SK-N-SH treated with all-trans-retinoic acid at 6 μM for 48 hours (cell line): ENCODE measurements at places on chromosomes 11 and 22.

DNA sequence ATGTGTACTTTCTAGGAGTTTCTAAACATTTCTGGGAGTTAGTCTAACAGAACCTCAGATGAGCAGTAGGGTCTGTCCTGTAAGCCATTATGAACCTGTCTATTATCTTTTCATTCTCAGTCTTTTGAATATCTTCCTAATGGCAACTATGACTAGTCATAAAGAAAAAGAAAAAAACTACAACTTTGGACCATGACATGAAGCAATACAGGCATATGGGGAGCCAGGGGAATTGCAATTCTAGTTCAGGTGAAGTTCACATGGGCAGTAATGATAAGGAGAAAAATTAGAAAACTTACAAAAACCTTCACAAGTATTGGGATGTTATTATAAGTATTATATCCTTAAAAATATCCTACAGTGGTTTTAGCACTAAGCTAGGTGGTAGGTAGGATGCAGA, 649.0 kb upstream of the ANO5 start:
- no peak for ATAC-seq

- peak; percentile 71 for ATAC-seq
Measured at GRCh38 chr22:20437613-20438426, at the start of gene SCARF2. Gene SCARF2, minus strand, starts transcription at chr22:20437825. Its CDS starts 71 bp downstream, at chr22:20437754.

GRCh38 chr11:65571940-65572339, 398 bp upstream of the FAM89B start:
- ATAC-seq = no peak

DNA sequence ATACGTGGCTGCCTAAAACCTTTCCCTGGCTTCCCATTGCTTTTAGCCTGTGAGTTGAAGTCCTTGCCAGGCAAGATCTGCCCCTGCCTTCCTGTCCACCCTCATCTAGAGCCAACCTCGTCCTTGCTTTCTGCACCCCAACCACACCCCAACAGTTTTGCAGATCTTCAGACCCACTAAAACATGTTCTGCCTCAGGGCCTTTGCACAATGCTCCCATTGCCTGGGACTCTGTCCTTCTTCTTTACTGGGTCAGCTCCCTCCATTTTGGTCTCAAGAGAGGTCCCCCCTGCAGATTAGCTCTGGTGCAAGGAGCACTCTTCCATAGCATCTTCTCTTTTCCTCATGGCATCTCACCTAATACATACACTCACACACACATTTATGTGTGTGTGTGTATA, 8.4 kb upstream of the ANAPC15 start:
- no peak for ATAC-seq

GRCh38 chr11:71449596-71449995, 1.4 kb upstream of the DHCR7 start:
- no peak for ATAC-seq

DNA sequence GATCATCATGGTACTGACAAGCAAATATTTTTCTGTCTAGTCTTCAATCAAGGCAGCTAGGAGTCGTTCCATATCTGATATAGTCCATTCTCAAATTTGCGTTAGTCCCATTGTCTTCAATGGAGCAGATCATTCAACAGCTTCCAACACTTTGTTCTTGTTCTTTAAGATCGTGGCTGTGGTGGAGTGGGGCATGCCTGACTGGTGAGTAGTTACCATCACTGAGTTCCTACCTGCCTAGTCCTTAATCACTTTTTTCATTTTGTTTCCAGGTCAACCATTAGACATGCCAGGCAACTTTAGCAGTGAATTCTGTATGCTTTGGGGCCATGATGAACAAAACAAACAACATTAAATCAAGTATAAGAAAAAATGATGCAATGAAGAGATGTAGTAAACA, 693.1 kb upstream of the KIRREL3 start:
- ATAC-seq = no peak

DNA sequence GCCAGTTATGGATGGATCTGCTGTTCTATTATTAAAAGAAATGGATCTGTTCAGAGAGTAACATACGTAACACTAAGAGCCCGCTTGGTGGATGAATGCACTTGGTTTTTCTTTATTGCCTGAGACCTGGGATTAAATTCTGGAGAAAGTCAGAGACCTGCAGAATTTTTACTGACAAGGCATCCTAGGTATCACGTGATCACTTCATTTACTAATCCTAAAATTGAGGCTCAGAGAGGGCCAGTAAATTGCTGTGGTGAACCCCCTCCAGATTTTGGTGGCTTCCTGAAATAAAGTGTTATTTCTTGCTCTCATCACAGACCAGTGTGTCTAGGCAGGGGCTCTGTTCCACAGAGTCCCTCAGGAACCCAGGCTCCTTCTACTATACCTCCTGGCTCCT, 187.9 kb upstream of the LARGE1 start:
- no peak for ATAC-seq

DNA sequence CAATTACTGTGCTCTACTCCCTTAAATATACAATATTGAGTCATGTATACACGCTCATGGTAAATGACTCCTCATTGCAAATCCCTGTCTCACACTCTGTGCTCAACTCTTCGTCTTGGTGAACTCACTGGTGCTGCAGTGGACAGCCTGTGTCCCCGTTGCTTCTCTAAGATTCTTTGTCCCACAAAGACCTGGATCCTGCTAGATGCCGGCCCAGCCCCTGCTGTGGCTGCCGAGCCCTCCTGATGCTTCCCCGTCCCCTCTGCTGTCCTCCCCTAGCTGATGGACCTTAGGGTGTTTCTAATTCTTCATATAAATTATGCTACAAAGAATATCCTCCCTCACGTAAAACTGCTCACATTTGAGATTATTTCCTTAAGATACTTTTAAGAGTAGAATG, 5.5 kb downstream of the APOL2 start:
- no peak for ATAC-seq

DNA sequence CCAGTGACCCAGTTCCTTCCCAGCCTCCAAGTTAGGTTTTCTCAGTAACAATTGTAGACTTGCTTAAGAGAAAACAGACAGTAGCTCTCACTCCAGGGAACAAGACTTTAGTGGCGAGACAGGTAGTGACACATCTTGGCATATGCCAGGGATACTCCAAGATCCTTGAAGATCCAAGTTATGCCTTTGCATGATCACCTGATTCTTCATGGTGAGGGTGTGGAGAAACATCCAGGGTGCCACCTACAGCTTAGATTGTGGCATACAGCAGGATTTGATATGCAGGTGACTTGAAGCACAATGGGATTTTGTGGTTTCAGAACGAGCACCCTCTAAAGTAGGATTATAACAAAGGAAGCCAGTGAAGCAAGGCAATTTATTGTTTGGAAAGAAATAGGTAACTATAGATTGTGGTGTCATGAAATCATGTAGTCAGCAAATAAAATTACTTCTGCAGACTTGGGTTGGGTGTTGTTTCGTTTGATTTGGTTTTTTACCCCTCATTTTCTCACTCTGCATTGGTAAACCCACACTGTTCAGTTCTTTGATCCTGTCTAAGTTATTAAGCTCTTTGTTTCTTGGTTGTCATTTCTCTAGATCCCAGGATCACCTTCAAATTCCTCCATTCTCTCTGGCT, 9.2 kb downstream of the POU2AF3 start:
- no peak for ATAC-seq

DNA sequence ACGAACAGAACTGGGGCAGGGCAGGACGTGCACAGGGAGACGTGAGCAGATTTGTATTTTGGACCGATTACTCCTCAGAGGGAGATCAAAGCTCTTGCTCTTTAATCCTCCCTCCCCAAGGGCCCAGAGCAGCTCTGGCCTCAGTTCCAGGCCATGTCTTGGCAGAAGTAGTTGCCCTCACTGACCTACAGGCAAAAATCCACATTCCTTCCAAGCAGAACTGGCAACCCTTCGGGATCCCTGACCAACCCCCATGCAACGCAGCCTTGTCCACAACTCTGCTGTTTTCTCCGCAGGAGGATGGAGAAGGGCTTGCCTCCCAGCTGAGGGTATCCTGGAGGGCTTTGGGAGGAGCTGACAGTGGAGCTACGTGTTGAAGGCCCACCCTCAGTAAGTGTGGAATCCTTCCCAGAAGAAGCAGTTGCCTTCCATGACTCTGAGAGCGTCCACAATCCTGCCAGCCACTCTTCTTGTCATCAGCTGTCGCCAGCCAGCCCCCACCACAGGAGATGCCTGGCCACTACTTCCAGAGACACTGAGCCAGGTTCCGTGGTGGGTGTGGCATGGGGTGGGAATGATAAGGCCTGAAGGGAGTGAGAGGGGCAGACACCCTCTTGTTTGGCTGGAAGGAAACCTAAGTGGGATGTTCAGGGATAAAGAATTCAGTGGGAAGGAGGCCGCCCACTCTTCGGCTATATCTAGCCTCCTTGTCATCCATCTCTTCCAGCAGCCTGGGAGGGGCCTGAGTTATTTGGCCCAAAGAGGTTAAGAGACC, 68.1 kb downstream of the PDE2A start:
- no peak for ATAC-seq

- ATAC-seq = no peak
Measured at GRCh38 chr11:46671958-46672315, 28.5 kb downstream of the ARHGAP1 start.

GRCh38 chr11:68077617-68078582, 39.1 kb downstream of the TCIRG1 start:
- ATAC-seq = no peak
